DMS79 (cell line): ENCODE measurements at places on chromosomes 12 and 14.

GRCh38 chr12:128381946-128382345, 115.0 kb downstream of the TMEM132C start:
- no peak for DNase-seq

GRCh38 chr14:72975770-72976169, 49.5 kb downstream of the DCAF4 start:
- no peak for DNase-seq

DNA sequence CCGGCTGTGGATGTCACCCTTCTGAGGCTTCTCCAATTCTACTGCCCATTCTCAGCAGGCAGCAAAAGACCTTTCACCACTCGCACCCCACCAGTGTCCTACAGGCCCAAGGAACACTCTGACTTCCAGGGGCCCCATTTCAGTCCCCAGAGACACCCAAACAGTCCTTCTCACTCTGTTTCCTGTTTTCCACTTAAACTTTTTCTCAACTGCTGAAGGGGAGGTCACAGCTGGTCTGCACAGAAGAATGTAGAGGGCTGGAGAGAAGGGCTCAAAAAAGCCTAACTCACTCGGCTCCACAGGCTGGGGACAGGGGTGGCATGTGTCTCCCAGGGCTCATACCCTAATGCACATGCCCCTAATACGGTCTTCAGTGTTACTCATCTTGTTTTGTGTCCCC, 4.2 kb upstream of the DTX1 start:
- DNase-seq, result no peak

- no peak for DNase-seq
Observed at GRCh38 chr12:10197879-10198278, 14.8 kb upstream of the GABARAPL1 start.

DNA sequence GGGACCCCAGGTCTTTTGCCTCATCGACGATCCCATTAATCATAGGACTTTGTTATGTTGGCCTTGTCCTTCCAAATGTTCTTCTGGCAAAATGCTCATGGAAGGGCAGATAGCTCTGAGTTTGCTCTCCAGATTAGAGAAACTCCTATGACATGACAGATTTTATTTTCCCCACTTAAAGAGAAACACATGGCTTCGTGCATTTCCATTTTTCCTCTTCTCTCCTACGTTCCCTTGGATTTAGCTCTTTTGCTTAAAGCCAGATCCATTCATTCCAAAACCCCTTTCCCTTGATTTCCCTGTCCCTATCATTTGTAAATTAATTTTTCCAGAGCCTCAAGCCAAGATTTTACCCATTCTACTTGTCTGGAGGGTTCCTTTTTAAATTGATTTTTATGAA, 2.9 kb downstream of the PRIMA1 start:
- DNase-seq, result no peak

DNA sequence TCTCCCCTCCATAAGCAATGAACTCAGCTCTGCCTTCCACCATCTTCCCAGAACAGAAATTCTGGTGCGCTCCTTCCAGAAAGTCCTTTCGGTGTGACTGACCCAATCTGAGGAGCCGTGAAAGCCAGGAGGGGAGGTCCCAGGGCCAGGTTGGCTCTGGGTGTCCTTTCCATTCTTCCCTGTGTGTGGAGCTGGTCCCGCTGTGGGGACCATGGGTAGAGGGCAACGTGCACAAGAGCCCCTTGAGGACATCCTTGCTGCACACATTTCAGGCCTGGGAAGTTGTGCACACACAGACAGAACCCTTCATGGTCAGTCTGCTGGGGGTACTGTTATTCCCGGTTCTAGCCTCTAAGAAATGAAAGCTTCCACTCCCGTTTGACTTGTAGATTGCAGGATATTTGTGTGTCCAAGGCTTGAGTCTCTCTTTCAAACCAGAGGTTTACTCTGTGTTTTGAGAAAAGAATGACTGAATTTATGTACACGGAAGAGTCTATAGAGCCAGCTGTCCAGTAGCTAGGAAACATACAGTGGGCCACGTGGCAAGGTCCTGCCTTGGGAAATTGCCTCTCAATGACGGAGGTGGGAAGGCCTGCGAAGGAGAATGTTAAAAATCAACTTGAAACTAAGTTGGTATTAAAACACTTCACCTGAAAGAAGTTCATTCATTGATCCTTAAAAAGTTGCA, 10.1 kb downstream of the NFKBIA start:
- DNase-seq, result no peak

DNA sequence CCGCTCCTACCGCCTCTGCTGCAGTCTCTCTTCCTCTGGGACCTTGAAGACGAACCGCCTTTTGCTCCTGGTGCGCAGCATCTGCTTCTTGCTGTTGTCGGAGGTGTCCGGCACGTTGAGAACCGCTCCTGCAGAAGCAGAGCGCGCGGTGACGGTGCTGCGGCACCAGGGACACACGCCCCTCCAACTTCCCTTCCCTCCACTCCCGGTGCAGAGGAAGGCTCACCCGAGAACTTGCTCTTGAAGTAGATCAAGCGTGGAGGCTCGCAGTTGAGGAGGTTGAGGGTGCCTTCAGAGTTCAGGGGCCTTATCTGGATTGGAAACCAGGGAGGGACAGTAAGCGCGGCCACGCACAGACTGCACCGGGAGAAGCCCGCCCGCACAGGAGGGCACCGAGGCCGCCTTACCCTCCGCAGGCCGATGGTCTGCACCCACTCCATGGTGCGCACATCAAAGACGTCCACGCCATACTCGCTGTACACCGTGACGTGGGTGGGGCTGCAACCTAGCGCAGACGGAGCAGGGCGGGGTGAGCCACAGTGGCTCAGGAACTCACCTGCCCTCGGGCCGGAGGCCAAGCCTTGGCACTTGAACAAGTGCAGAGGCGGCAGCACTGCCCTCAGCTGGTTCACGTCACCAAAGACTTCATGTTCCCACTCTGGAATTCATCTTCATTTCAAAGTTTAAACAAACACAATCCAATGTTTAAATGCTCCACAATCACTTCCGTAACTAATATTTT, 17.5 kb downstream of the AMN start:
- DNase-seq, result no peak

DNA sequence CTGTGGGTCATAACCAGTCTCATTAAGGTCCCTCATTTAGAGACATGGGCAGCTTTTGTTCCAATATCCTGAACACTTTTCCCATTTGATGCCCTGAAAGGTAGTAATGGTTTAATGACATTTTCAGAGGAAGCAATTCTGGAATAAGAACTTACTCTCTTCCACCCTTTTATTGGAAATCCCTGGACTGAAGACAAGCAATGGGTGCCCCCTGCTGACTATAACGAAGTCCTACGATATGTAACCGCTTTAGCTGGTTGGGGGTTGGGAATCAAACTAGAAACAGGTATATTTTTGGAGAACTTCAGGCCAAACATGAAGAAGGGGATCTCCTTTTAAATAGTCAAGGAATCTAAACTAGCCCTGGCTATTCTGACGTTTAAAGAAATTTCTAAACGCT, 20.5 kb downstream of the SARNP start:
- no peak for DNase-seq

DNA sequence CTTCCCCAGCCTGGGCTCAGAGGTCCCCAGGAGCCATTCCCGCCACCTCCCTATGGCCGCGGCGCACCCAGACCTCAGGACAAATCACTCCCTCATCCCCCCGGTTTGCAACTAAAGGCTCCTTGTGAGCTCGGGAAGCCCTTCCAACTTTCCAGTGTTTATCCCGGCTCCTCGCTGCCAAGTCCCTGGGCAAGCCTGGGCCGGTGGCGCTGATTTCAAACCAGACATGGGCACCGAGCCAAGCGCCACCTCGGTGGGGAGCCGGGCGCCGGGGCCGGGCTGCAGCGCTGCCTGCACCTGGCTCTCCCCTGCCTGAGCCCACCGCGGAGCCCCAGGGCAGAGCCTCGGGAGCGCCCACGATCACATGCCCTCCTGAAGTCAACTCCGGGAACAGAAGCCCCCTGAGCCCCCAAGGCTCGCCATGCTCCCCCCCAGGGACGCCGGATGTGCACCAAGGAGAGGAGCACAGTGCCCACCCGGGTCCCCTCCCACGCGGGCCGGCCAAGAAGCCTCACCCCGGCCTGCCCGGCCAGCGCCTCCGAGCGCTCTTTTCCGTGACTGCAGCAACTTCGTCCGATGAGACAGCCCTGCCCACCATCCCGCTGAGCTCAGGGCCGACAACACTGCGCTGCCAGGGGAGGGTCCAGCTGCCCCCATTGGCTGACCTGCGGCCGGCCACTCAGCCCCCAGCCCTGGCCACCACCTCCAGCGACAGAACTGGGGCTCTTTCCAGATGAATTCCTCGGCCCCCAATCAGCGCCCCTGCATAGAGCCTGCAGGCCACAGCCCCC, 50.0 kb downstream of the NCOR2 start:
- peak; percentile 91 for DNase-seq

DNA sequence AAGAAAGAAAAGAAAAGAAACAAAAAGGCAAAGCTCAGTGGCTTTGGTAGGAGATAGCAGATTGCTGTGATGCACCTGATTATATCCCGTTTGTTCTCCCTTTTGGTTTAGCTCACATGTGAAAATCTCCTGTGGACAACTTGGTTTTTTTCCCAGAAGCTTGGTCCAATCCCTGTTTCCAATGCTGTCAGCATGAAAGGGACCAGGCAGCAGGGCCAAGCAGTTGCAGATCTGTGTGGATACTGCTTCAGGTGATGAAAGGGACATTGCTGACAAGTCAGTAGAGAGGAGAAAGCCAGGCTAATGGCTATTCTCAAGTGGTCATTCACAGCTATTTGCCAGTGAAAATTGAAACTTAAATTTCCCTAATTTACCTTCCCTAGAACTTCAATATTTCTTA, 18.8 kb upstream of the SLCO1A2 start:
- DNase-seq, result no peak

DNA sequence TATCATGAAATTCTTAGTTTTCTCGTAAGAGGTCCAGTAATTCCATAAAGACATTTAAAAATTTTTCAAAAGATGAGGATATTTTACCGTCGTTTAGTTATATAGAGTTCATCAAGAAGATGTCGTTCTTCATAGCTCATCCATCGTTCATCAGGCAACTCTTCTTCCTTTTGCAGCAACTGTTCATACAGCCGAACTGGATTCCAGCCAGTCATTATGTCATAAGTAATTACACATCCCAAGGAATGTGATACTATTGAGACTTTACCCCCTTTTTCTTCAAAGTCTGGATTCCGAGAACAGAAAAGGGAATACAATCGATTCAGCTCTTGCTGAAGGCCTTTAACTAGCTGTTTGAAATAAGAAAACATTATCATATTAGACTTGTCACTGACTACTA, 90.3 kb downstream of the DDHD1 start:
- no peak for DNase-seq

DNA sequence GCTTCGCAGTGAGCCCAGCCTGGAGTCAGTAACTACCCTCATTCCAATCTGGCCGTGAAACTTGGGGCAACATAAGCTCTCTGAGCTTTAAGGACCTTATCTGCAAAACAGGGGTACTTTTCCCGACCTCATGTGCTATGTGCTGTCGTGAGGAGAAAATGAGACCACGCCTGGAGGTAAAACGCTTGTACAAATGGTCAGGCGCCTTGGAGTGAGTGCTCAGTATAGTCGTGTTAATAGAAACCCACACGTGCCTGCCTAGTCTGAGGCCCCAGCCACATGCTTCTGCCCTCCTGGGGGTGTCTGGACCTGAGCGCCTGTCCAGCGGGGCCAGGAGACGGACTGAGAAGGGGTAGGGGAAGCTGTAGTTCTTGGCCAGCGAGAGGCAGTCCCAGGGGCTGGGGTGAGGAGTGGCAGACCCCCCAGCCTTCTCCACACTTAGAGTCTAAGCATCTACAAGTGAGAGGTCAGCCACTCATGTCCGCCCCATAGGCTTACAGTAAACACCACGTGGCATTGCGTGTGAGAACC, 4.9 kb downstream of the AQP5 start:
- no peak for DNase-seq

- DNase-seq, result no peak
Observed at GRCh38 chr14:85131226-85131922, 398.6 kb upstream of the FLRT2 start.

GRCh38 chr14:64388533-64389285, 556 bp downstream of the MTHFD1 start:
- peak; percentile 29 for DNase-seq

DNA sequence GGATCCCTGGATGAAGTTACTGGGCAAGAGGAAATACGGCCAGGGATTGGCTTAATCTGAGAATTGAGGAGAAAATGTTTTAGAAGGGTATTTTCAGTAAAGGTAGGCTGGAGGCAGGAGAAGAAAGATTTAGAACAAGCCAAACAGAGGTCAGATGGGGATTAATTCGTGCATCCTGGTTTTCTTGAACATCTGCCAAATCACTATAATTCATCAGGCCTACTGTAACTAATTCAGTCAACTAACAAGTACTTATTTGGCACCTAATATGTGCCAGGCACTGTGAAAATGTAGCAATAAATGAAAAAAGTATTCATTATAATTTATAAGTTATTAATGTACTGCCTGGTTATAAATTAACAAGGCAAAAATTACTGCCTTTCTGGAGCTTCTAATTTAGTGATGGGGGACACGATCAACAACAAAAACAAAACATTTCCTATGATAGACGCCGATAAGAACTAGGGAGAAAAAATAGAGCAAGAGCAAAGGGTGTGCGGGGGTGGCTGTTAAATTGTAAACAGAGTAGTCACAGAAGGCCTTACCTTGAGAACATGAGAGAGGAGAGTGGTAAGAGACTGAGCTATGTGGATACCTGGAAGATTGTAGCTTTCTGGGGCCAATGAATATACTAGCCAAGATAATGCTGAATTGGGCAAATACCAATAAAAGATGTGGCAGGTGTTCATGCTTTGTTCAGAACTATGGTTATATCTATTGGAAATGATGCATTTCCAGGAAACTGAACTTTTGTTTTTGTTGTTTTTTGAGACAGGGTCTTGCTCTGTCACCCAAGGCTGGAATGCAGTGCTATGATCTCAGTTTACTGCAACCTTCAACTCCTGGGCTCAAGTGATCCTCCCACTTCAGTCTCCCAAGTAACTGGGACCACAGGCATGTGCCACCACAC, 34.0 kb downstream of the DUSP16 start:
- no peak for DNase-seq

DNA sequence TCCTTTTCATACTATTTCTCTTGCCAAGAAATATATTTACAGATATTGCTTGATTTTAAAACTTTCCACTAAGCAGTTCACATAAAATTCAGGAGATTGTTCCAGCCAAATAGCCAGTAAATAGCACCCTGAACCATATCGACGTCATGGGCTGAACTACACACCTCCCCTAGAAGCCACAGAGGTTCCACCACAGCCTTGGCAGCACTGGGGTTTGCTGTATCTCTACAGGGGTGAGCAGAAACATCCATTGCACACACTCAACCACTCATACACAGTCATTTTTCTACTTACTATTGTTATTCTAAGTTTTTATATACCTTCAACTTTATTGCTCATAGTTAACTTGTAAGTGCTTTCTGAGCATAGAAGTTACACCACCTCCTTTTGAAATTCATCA, 8.1 kb upstream of the EIF2S3B start:
- DNase-seq, result no peak

- DNase-seq, result no peak
Observed at GRCh38 chr12:118480235-118480634, 103.9 kb downstream of the SUDS3 start.
